ENCODE measurements at places on chromosomes 6 and 20.

DNA sequence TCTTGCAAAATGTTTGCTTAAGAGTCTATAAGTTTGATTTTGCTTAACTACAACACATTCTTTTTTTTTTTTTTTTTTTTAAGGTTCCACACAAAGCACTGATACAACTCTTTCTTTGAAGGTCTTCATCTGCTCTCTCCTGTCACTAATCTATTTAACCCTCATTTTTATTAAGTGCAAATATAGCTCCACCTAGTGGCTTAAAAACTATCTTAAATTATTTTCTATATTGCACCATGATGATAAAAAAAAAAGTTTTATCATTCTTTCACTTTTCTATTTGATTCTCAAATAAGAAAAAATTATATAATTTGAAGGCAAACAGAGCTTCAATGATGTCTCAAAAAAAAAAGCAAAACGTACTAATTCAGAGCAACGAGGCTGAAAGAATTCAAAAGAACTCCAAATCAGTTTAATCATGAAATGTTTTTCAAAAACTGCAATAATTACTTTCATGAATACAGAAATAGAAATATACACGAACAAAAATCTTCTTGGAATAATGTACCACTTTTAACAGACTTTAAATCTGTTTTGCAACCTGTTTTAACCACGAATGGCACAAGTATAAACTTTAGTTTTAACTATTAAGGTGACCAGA, 12.8 kb downstream of the ESF1 start:
- DNase-seq = no peak

- no peak for DNase-seq
Measured at GRCh38 chr6:138652824-138653223, 120.7 kb upstream of the CCDC28A start.

DNA sequence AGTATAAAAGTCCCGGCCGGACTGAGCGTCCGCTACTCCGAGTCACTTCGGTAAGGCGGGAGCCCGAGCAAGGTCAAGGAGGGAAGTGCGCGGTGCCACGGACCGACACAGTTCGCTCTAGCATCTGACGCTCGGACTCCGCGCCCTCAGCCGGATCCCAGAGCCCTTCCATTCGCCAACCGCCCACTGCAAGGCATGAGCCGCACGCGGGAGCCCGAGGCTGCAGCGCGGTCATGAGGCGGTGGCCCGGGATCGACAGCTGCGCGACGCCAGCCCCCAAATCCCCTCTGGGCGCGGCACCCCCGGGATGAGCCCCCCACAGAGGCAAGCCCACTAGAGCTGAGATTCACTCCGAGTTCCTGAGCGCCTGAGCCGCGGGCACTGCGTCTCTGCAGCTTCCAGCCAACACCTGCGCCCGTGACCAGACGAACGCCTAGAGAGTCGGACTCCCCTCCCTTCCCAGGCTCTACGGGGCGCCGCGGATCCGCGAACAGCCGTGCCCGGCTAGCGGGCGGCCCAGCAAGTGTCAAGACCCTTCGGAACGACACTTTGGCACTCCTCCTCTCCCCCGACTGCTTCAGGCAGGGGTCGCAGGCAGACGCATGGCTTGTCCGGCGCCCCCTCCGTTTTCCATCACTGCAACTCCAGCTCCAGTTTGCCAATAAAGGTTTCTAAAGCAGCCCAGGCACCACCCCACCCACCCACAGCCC, 725 bp upstream of the ISM1 start:
- DNase-seq = peak; percentile 76

DNA sequence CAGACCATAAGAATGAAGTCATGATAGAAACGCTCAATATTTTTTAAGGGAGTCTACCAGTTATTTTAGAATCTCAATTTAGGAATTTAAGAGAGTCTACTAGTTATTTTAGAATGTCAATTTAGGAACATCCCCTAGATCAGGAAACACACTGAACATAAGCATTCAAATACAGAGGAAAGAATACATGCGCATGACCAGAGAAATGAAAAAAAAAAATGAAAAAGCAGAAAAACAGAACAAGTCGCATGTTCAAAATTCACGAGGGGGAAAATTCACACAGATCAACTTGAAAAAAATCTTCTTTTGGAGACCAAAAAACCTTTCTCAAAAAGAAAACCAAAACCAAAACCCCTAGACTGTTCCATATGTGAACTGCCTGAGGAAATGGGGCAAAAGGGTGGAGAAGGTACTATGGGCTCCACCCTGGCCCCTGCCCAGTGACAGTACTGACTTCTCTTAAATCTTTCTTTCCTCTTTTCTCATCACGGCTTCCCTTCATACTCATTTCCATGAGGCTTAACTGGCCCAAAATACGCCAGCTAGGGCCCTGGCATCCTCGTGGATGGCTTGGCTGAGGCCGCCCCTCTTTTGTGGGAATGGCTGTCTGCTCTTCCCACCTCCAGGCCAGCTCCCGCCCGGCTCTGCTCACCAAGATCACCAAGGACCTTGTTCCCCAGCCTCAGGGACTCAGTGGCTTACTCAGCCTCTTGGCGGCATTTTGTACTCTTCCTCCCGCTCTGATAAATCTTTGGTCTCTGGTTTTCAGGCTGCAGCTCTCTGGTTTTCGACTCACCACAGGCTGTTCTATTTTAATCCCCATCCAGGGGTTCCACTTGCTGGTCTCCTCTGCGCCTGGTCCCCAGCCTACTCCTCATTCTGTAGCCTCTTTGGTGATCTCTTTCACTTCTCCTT, 11.2 kb downstream of the ZBTB2 start:
- DNase-seq = peak; percentile 25

- no peak for DNase-seq
Measured at GRCh38 chr6:53862662-53863462, 68.1 kb downstream of the LRRC1 start.
